Activated CD4-positive, alpha-beta T cell treated with anti-CD3 and anti-CD28 coated beads for 4 hours (primary cell): ENCODE measurements at places on chromosomes 12 and 14.

- no peak for DNase-seq
These were observed 255.7 kb downstream of the ADGRD1 start for GRCh38 chr12:131209082-131210070.

- no peak for DNase-seq
These were observed 31.3 kb upstream of the ATP2A2 start for GRCh38 chr12:110249716-110250225.

- DNase-seq: no peak
These were observed 70.9 kb upstream of the RERGL start for GRCh38 chr12:18160901-18161300.

- no peak for DNase-seq
These were observed 27.6 kb downstream of the SARNP start for GRCh38 chr12:55789893-55790292.

DNA sequence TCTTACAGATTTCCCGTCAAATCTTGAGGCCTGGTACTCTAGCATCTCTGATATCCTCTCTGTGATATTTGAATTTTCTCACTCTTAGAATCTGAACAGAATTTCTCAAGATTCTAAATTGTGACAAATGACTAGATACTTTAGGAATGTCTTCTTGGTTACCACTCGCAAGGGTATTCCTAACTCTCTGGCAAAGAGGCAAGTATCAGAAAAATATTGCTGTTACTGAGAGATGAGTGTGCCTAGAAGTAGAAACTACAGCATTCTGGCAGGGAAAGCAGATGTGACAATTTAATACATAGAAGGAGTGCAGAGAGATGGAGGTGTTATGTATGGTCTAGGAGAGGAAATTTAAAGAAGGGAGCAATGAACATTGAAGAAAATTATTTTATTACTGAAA, 467.8 kb downstream of the LRIG3 start:
- no peak for DNase-seq

DNA sequence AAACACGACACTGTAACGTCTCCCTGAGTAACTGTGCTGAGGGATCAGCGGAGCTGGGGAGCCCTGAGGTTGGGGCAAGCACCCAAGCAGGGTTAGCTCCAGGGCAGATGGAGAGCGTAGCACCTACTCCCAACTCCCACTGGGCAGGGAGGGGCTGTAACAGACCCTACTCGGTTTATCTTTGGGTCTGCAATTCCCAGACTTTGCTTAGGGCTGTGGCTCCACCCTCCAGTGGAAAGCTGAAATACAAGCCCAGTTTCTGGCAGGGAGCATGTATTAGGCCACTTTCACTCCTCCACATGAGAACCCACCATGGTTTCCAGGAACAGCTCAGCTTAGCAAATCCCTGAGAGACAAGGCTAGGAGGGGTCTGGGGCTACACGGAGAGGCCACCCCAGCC, 17.3 kb upstream of the TC2N start:
- DNase-seq: no peak
